HCT116 (cell line): ENCODE measurements at places on chromosomes 3 and 15. TPM values are rescaled to one million over a fixed set of nuclear protein-coding genes. Genes with fewer than 3 reads are reported as not detected.
A peak's percentile ranks its signal among the peaks of the same experiment; 100 is the strongest.

The SCG5 gene
- 1.7 TPM for total RNA-seq

The LYZL4 gene
- total RNA-seq: not detected

The ST6GAL1 gene
- total RNA-seq: 15.6 TPM

- DNase-seq: no peak
These were observed 1.3 kb upstream of the LRRC58 start for GRCh38 chr3:120350401-120350941.

DNA sequence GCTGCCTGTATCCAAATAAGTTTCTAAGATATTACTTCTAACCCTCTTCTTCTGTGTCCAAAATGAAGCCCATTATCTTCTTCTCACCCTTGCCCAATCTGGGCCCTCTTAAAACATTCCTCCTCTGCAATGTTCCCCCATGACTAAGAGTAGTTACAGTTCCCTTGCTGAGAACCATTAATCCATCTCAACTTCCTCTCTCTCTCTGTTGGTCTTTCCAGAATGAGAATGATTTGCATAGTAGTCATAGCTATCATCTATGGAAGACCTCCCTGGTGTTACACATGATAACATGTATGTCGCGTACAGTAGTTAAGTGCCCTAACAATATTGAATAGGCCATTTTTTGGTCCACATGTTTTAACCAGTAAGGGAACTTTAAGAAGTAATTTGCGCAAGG lies 177.9 kb downstream of the ANXA2 start:
- no peak for DNase-seq

- DNase-seq: no peak
These were observed 37.9 kb downstream of the PSTPIP1 start for GRCh38 chr15:77032647-77033416.

DNA sequence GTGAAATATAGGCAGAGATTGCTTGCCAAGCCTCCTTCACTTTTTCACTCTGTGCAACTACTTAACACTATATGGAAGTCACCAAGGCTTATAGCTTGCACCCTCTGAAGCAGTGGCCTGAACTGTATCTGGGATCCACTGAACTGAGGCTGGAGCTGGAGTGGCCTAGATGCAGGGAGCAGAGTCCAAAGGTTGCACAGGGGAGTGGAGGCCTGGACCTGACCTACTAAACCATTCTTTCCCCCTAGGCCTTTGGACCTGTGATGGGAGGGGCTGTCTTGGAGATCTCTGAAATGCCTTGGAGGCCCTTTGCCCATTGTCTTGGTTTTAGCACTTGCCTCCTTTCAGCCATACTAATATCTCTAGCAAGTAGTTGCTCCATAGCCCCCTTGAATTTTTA lies 57.5 kb downstream of the P2RY1 start:
- DNase-seq: no peak

DNA sequence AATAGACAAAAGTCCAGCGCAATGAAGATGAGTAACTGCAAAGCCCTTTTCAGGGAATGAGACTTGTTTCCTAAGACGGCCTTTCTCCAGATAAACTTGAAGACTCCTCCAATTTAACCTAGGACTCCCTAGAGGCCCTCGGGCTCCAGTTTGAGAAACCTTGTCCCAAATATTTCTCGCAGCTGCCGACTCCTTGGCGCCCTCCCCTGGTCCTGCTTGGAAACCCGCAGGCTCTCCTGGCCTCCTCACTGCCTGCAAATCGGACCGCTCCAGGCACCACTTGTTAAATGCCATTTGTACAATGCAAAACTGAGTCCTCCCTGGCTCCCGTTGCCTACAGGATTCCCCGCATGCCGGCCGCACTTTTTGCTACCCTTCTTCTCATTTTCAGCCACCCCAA lies 36.8 kb downstream of the MUC4 start:
- peak; percentile 27 for DNase-seq

DNA sequence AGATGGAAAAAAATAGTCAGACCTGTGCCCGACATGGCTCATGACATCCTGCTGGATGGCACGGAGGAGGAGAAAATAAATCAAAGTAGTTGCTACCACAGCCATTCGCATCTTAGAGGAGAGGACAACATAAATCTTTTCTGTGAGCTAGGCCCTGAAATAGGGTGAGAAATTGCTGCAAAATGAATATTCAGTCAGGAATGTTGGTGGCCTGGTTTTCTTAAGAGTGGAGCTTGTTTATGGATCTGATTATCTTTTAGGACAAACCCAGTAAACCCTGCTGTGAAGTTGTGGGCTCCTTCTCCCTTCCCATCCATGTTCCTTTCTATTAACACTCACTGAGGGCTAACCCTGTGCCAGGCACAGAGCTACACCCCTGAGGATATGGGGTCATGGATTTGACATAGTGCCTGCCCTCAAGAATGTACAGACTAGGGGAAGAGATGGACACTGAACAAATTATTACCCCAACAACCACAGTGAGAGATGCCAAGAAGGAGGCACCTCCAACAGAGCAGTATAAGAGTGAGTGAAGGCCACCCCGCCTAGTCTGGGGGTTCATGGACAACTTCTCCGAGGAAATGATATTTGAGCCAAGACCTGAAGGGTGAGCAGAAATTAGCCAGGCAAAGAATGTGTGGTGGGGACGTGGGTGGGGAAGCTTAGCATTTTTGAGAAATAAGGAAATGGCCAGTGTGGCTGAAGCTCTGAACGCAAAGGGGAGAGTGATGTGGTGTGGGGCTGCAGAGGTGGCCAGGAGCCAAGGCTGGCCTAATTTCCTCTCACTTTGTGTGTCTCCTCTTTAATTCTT lies 68.9 kb upstream of the ARL8B start:
- DNase-seq: no peak

GRCh38 chr3:33061782-33062181 lies 35.2 kb downstream of the GLB1 start:
- DNase-seq: no peak

GRCh38 chr3:100396967-100397366 lies 3.9 kb downstream of the TOMM70 start:
- no peak for DNase-seq

- no peak for DNase-seq
These were observed 37.1 kb upstream of the ST3GAL6 start for GRCh38 chr3:98726084-98726483.

- no peak for DNase-seq
These were observed 24.4 kb downstream of the FNDC3B start for GRCh38 chr3:172063456-172064432.

- DNase-seq: peak; percentile 52
These were observed 75.4 kb downstream of the CMTM8 start for GRCh38 chr3:32313723-32314473.

GRCh38 chr15:91632176-91632575 lies 221.3 kb upstream of the SLCO3A1 start:
- DNase-seq: no peak

- DNase-seq: no peak
These were observed 65.4 kb downstream of the FOXP1 start for GRCh38 chr3:71518089-71518488.
